GOT3 (cell line): ENCODE measurements at places on chromosomes 11 and 22.

DNA sequence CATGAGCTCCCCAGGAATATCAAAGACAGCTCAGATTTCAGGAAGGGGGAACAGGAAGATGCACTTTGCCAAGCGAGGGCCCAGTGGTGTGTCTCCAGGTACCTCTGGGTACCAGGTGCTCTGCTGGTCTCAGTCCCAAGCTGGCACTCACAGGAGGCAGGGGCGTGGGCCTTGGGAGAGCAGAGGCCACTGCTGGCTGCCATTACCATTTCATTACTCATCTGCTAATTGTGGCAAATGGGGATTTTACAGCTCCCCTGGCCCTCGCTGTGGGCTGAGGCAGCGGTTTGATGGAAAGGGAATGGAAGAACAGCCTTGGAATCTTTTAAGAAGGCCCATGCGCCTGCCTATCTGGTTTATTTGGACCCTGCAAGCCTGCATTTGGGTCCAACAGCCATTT is 192.0 kb upstream of the NAV2 start:
- DNase-seq = no peak

DNA sequence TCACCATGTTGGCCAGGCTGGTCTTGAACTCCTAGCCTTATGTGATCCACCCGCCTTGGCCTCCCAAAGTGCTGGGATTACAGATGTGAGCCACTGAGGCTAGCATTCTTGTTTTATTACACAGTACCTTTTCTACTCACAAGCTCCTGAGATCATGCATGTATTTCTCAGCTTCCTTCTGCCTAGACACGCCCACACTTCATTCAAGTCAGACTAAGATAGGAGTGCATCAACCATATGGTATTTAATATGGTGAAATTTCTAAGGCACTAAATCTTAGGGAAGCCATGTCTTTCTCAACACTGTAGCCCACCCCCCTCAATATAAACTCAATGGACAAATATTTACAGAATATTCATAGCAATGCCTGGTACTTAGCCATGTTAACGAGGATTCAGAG is 62.1 kb downstream of the SLC25A17 start:
- DNase-seq = no peak

DNA sequence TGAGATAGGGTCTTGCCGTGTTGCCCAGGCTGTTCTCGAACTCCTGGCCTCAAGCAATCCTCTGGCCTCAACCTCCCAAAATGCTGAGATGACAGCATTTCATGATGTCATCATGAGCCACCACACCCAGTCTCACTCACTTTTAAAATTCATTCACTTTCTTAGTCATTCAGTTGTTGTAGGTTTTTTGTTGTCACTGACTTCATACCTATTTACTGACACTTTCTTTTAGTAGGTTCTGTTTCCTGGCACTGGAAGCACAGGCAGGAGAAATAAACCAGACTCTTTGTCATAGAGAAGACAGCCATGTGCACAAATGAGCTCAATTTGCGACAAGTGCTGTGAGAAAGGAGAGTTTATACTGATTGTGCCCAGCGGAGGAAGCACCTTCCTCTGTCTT is 10.5 kb downstream of the ART5 start:
- no peak for DNase-seq

DNA sequence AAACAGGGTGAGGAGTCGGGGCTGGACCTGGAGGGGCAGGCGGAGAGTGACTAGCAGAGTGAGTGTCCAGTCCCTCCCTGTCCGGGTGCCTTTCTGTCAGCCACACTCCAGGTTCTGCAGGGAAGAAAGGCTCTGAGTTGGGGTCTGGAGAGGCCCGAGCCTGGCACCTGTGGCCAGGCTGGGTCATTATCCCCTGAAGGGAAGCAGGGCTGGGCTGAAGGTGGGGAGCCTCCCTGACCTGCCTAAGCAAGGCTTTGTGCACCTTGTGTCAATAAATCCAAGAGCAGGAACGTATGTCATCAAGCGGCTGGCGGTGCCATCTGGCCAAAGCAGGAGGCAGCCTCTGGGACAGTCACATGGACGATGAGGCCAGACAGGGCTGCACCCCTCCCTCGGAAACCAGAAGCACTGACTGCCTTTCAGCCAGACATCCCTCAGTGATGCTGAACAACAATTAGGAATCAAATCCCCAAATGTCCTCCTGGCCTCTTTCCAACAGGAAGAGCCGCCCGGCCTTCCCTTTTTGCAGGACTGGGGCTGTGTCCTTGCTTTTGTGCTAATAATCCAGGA is 73.9 kb upstream of the FGF3 start:
- DNase-seq = no peak

DNA sequence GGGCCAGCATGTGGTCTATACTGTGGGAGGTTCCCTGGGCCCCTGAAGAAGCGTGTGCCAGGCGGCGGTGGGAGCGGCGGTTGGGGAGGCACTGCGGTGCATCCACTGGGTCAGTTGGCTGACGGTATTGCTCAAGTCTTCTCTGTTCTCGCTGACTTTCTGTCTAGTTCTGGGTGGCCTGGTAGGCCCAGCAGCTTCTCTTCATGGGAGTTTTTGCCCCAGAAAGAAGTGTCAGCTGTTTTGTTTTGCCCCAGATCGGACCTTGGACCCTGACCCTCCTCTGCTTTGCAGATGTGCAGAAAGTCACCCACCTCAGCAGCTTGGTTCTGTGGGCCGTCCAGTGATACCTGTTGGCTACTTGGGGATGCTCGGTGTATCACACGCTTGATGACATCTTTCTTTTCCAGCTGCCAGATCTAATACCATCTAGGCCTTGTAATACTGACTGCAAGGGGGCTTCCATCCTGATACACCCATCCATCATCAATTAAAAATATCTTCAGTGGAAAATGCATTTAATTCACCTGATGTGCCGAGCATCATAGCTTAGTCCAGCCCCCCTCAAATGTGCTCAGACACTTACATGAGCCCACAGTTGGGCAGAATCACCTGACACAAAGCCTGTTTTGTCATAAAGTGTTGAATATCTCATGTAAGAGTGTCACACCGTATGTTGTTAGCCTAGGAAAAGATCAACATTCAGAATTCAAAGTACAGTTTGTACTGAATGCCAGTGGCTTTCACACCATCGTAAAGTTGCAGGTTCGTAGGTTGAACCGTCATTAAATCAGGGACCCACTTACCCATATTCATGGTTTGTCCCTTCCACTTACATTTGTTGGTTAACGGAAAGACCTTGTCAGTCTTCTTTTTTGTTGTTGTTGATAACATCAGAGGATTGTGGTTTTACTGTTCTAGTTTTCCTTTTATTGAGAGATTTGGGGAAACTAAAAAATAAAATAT is 13.9 kb downstream of the ZBED4 start:
- DNase-seq = no peak

- no peak for DNase-seq
Measured at GRCh38 chr11:13682212-13682611, 13.7 kb downstream of the FAR1 start.

DNA sequence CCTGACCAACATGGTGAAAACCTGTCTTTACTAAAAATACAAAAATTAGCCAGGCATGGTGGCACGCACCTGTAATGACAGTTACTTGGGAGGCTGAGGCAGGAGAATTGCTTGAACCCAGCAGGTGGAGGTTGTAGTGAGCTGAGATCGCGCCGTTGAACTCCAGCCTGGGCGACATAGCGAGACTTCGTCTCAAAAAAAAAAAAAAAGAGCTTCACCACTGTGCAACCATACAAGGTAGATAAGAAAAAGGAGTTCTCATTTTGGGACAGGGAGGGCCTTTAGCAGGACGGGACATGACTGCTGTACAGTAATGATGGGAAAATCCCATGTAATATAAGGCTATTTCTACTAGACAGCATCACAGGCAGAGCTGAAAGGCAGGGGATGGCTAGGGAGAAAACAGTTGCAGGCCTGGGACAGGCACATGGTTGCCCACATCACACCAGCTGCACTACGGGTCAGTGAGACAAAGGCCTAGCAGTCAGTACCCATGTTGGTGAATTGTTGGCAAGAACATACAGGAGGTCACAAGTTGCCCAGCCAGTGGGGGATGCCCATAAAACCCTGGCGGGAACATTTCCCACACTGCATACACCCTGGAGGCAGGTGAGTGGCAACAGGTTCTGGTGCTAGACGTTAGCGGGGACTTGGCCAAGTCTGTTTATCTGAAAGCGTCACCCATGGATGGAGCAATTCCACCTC is 5.4 kb downstream of the TANGO2 start:
- DNase-seq = no peak

DNA sequence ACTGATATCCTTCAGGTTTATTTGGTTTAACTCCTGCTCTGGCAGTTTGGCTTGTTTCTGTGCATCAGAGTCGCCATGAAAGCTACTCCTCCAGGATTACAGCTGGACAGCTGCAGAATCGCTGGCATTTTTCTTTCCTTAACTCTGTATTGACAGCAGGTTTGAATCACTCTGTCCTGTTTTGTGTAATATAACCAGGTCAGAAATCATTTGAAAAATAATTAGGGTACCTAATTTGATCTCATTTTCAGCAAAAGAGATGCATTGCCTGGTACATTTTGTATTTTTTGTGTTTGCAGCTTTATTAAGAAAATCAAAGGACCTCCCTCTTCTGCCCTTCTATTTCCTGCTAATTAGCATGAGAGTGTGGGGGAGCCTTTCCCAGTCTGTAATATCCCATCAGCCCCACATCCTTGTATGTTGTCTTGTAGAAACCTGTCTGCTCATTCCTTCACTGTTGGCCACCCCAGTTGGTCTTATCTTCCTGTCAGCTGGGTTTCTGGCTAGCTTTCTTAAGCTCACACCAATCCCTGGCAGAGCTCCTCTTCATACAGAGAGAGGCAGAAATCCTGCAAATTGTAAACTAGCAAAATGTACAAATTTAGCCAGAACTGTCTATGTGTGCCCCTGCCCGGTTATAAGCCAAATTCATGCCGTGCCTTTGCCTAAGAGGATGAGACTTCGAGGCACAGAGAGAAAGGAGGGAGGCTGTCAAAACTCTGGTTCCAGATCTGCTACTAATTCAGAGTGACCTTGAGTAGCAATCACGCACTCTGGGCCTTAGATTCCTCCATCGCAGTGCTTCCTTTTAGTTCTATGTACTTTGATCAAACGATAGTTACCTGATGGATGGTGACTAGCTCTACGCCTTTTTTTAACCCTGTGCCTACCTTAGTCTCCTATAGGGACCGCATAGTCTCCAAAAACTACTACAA is 200.6 kb downstream of the NAV2 start:
- no peak for DNase-seq

DNA sequence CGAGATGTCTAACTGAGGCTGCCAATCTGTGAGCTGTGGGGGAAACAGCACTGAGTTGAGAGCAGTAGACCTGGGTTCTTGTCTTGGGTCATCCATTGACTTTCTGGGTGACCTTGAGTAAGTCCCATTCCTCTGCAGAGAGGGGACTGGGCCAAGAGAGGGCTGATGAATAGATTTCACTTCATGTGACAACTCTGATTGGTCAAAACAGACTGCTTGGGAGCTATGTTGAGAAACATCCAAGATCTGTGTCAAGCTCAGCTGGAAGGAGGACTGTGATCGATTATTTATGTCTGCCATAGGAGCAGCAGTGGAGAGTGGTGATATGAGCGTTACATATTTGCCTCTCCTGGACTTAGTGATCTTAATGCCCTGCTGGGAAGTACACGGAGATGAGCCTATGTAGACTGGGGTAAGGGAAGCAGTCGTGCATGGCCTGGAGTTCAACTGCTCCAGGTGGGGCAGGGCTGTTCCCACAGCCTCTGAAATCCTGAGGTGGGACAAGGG is 47.7 kb downstream of the OTOG start:
- no peak for DNase-seq

GRCh38 chr11:6225024-6225423 is 9.4 kb downstream of the FHIP1B start:
- DNase-seq = no peak

- no peak for DNase-seq
Measured at GRCh38 chr11:134765565-134765964, 353.5 kb upstream of the B3GAT1 start.

GRCh38 chr11:36509201-36509639 is 852 bp downstream of the TRAF6 start:
- DNase-seq = no peak
